ENCODE measurements at places on chromosomes 12 and 14. TPM values are rescaled to one million over a fixed set of nuclear protein-coding genes. Genes with fewer than 3 reads are reported as not detected.
A peak's percentile ranks its signal among the peaks of the same experiment; 100 is the strongest.

- peak; percentile 57 for DNase-seq
Observed at GRCh38 chr12:6280672-6281071, 29.8 kb upstream of the PLEKHG6 start.

DNA sequence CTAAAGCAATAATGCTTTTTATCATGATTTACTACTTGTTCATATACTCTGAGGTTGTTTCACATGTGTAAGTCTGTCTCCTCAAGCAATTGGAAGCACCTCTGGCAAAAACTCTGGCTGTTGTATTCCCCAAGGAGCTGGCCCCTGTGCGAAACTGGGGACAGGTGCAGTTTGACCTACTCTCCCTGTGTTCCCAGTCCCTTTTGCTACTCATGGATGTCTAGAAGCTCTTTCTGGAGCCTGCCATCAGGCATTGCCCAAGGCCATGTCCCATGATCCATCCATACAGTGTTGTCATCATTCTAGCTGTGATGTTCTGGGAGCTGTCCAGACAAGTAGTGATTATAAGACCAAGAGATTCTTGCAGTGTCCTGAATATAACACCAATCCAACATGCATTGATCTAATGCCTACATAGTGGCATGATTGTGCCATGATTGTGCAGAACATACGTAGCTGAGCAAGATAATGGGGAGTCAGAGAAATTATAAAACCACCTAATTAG, 14.9 kb downstream of the AKAP6 start:
- no peak for DNase-seq

GRCh38 chr12:121795034-121795968, 1.8 kb upstream of the RHOF start:
- DNase-seq = peak; percentile 94

The MAP3K9 gene
- total RNA-seq = 0.36 TPM
